Colonic mucosa (tissue), 4 donors: ENCODE measurements at places on chromosomes 3 and 15. TPM values are rescaled to one million over a fixed set of nuclear protein-coding genes. Genes with fewer than 3 reads are reported as not detected.

Gene GNAT1
- not detected for total RNA-seq

GRCh38 chr3:52827441-52827840, 3.0 kb downstream of the ITIH4 start:
- H3K27me3 ChIP-seq: no peaks in the 10 kb centered on the region
- no peaks in the 10 kb centered on the region for H3K4me1 ChIP-seq
- H3K36me3 ChIP-seq: no peaks in the 10 kb centered on the region
- H3K4me3 ChIP-seq: no peak overlapping the region

Gene ANKRD34C
- total RNA-seq: not detected

Gene MOBP
- 0.56 TPM for total RNA-seq

DNA sequence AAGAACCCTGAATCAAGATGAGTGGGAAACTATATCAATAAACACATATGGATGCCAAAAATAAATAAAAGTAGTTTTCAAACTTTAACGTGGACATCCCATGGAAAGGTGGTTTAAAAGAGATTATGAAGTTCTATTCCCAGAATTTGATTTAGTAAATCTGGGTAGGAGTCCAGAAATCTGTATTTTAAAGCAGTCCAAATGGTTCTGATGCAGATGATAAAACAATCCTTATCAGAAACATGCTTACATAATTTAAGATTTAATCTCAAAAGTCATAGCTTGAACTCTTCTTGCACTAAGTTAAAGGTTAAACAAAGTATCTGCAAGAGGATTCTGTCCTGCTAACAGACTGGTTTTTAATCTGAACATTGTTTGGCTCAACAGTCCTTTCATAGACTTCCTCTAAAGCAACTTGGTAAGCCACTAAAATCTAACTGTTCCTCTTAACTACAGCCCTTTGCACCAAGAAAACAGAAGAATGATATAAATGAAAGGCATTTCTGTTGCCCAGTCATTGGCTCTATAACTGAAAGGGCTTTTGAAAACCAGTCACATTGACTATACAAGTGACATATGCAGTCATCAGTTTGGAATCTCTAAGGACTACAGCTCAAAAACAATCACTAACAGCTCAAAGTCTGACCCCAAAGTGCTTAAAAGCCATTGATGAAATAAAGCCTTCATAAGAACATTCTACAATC, 23.4 kb upstream of the MAP4 start:
- no peak for DNase-seq
- H3K27me3 ChIP-seq: no peaks in the 10 kb centered on the region
- H3K27ac ChIP-seq: peak overlapping the region; percentile 16
- H3K36me3 ChIP-seq: no peaks in the 10 kb centered on the region
- H3K4me1 ChIP-seq: peaks cover 5% of the 10 kb centered on the region

DNA sequence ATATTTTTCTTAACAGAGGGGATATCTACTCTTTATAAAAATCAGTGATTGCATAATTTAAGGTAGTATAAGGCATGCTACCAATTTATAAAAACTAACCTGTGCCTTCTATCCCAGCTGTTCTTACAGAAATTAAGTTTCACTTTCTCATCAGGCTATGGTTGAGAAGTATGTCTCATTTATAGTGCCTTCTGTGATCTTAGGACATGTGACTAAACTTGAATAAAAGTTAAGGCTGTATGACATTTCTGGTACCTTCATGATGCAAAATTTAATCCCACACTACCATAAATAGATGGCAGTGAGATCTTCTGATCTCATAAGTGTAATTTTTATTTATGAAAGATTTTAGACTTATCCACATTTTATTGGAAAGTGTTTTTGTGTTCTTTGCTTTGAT, 12.6 kb downstream of the TIPARP start:
- H3K4me1 ChIP-seq: peaks cover 10% of the 10 kb centered on the region
- DNase-seq: no peak
- H3K4me3 ChIP-seq: no peak overlapping the region
- H3K27me3 ChIP-seq: no peaks in the 10 kb centered on the region
- H3K27ac ChIP-seq: no peak overlapping the region

Gene ARL13B
- total RNA-seq: 4.4 TPM

DNA sequence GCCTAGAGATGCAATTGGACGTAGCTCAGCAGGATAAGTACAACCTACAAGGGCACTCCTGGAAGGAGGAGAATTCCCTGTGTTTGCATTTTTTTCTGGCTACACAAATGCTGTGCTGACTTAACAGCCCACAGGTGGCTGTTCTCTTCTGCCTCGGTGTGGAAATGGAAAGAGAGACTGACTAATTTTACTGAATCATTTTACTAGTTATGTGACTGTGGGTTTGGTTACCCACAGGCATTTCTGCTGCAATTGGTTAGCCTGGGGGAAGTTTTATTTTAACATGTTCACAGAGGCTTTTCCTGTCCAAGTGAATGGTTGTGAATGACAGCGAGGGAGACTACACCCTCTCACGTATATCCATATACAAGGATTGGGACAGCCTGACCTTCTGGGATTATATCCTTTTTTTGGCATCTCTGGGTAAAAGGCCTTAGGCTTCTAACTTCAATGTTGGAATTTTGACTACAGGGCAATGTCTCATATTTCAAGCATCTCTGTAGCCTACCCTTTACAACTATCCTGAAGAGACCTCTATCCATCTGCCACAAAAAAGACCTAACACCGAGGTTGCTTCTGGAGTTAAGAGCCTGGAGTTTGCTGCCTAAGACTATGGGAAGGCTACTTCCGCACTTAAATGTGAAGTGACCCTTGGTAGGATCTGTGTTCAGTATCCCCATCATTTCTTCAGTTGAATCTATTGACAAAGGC, 67.2 kb upstream of the TP63 start:
- H3K27me3 ChIP-seq: no peaks in the 10 kb centered on the region
- no peak overlapping the region for H3K4me3 ChIP-seq
- no peak for DNase-seq
- H3K4me1 ChIP-seq: no peaks in the 10 kb centered on the region
- H3K27ac ChIP-seq: no peak overlapping the region

Gene CILP
- 3.7 TPM for total RNA-seq

Gene TGM4
- not detected for total RNA-seq

Gene SERPINI1
- total RNA-seq: 1.3 TPM

GRCh38 chr3:63824309-63824708, 5.2 kb downstream of the C3orf49 start:
- no peak overlapping the region for H3K27ac ChIP-seq
- H3K4me3 ChIP-seq: no peak overlapping the region
- DNase-seq: no peak
- no peaks in the 10 kb centered on the region for H3K4me1 ChIP-seq
- no peaks in the 10 kb centered on the region for H3K27me3 ChIP-seq

Gene DPPA2
- total RNA-seq: not detected

Gene C3orf70
- total RNA-seq: 12.7 TPM

DNA sequence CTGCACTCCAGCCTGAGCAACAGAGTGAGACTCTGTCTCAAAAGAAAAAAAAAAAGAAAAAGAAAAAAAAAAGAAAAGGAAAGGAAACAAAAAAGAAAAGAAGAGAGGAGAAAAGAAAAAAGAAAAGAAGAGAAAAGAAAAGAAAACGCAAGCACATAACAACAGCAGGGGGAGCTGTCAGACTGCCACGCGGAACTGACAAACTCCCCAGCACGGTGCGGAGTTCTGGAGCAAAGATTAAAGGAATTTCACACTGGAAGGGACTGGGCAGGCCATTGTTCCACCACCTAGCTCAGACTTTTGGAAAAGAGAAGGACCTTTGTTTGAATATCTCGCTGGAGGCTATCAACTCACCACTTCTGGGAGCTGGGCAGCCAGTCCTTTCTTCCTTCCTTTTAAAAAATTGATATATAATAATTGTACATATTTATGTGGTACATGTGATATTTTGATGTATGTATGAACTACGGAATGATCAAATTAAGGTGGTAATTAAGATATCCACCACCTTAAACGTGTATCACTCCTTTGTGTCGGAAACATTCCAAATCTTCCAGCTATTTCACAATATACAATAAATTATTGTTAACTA, 40.5 kb downstream of the DPPA2 start:
- peak; percentile 31 for DNase-seq
- no peaks in the 10 kb centered on the region for H3K4me1 ChIP-seq
- H3K4me3 ChIP-seq: no peak overlapping the region
- no peaks in the 10 kb centered on the region for H3K27me3 ChIP-seq
- H3K27ac ChIP-seq: no peak overlapping the region

DNA sequence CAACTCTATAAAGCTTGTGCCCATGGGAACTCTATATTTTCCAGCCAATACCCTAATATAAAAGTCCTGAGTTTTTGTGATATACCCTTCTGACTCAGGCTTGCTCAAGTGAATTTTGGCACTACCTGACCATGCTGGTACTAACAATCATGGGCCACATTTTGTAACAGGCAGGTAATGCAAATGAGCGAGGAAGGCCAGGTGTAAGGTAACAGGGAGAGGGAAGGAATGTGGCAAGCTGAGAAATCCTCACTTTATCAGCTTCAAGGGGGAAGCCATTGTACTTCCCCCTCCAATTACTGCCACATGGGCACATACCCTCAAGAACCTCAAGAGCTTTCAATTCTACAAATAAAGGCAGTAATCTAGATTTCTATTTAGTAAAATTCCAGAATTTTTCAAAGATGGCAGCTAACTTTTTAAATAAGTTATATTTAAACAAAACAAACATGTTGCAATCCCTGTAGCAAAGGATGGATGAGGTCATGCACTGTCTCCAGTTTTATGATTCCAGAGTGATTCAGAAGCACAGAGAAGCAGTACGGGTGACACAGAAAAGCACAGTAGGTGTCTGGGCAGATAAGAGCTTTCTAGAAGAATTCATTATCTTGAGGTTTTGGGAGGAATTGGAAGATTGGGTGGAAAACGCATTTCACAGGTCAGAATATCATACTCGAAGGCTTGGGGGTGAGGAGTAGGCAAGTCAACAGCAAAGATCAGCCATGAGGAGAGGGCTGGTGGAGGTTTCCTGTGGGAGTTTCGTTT, 87.6 kb downstream of the FOXP1 start:
- DNase-seq: no peak
- no peak overlapping the region for H3K4me3 ChIP-seq
- no peaks in the 10 kb centered on the region for H3K36me3 ChIP-seq
- H3K4me1 ChIP-seq: no peaks in the 10 kb centered on the region
- peak overlapping the region; percentile 1 for H3K27ac ChIP-seq

DNA sequence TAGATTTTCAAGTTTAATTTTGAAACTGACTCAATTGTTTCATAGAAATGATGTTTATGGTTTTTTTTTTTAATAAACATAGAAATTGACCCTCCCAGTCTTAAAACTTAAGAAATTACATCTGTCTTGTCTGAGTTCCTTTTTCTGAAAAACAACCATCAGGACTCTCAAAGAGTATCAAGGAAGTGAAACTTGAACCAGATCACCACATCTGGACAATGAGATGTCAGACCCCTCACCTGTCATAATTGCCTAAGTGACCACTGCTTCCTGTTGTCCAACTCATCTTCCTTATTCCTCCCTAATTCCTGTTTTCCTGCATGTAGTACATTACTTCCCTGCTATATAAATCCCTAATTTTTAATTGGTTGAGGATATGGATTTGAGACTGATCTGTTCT, 441.5 kb upstream of the ARHGEF26 start:
- no peak overlapping the region for H3K4me3 ChIP-seq
- no peak overlapping the region for H3K27ac ChIP-seq
- no peak for DNase-seq
- no peaks in the 10 kb centered on the region for H3K36me3 ChIP-seq
- no peaks in the 10 kb centered on the region for H3K4me1 ChIP-seq

DNA sequence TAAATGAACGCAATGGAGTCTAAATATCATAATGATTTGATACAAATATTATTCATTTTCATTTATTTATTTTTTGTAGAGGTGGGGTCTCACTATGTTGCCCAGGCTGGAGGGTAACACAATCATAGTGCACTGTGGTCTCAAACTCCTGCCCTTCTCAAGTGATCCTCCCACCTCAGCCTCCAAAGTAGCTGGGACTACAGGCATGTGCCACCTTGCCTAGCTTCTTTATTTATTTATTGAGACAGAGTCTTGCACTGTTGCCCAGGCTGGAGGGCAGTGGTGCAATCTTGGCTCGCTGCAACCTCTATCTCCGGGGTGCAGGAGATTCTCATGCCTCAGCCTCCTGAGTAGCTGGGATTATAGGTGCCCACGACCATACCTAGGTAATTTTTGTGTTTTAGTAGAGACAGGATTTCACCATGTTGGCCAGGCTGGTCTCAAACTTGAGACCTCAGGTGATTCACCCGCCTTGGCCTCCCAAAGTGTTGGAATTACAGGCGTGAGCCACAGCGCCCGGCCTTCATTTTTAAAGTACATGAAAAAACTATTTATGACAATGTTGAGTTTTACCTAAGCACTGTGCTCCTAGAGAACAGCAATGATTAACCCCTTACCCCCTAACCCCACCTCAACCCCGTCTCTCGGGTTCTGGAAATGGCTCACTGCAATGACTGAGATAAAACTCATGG, 4.0 kb upstream of the AEN start:
- H3K27me3 ChIP-seq: no peaks in the 10 kb centered on the region
- H3K36me3 ChIP-seq: no peaks in the 10 kb centered on the region
- no peak overlapping the region for H3K4me3 ChIP-seq
- H3K4me1 ChIP-seq: peaks cover 4% of the 10 kb centered on the region
- H3K27ac ChIP-seq: no peak overlapping the region

Gene MCTP2
- 88.3 TPM for total RNA-seq
